ENCODE measurements at places on chromosomes 12 and 14. TPM values are rescaled to one million over a fixed set of nuclear protein-coding genes. Genes with fewer than 3 reads are reported as not detected.

Gene RIMBP2
- 0.18 TPM for total RNA-seq

Gene KLRF1
- total RNA-seq: 0.22 TPM

Gene HOXC9
- not detected for total RNA-seq

Gene SLCO1B1
- total RNA-seq: not detected

Gene HRK
- not detected for total RNA-seq

Gene RHOJ
- not detected for total RNA-seq

Gene VPS29
- total RNA-seq: 123 TPM

Gene ESPL1
- 71.4 TPM for total RNA-seq

Gene ARHGAP9
- 211 TPM for total RNA-seq

Gene CLEC1B
- total RNA-seq: not detected

Gene KRT78
- total RNA-seq: not detected

Gene PITPNM2
- 31.1 TPM for total RNA-seq

Gene NEUROD4
- total RNA-seq: not detected

Gene KIF5A
- 0.58 TPM for total RNA-seq

Gene KRT79
- not detected for total RNA-seq

Gene CD27
- total RNA-seq: 160 TPM

Gene ZFYVE1
- total RNA-seq: 17.5 TPM

Gene RABGGTA
- 44.3 TPM for total RNA-seq

Gene HNF1A
- not detected for total RNA-seq

Gene RND1
- total RNA-seq: 1.8 TPM
